ENCODE measurements at places on chromosomes 3 and 15.

DNA sequence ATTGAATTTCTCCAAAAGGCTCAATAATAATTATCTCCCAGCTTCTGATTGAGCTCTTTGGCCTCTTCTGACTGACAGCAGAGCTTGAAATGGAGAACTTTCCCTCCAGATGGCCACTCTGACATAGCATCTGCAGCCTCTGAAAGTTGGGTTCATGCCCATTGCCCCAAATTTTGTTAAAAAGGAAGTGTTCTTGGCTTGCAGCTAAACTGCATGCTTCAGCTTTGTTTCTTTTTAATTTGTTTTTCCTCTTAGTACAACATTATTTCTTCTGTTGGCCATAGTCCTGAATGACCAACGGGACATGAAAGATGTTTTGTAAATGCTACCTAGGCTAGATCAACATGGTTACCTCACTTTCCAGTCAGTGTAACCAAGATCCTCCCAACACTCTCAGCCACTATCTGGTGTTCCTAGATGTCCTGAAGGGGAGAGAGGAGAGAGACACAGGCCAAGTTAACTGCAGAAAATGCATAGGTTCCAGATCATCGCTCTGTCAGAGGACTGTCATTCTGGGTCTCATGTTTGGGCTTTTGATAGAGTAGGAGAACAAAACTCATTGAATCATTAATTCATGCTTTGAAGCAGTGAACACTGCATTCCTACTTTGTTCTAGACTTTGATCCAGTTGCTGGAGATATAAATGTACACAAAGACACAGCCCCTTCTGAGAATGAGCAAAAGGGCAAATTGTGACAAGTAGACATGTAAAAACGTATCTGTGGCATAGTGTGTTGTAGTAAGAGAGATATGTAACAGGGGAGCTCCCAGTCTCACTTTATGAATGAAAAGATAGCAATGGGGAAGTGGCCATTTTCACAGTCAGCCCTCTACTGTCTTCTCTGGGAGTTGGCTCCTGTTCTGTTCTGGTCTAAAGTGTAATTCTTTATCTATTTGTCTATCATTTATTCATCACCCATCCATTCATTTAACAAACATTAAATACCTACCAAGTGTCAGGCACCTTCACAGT, 156.2 kb downstream of the ZNF621 start:
- DNase-seq, result no peak

GRCh38 chr3:170584585-170585007, 1.3 kb downstream of the SLC7A14 start:
- DNase-seq, result no peak

DNA sequence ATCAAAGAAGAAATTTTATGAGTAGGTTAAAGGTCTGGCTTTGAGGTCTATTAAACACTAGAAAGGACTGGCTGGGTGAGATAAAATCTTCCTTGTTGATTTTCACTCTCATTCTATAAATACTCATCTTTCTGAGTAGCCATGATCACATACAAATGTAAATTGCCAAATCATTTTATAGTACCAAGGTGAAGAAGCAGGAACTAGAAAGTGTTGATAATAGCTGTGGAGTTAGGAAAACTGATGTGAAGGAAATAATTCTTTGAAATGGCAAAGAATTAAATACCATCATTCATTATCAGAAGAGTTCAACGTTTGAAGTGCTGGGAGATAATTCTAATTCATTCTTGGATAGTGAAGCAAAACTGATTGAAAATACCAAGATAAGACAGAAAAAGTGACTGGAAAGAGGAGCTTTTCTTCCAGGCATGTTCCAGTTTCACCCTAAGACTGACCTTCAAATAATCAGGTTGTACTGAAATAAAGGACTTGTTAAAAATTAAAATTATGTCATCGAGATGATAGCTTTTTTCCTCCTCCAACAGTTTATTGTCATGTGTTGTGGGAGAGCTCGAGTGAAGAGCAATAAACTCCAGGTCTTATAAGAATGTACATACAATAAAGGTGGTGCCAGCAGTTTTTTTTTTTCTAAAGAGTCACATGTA, 17.4 kb downstream of the THBS1 start:
- DNase-seq, result no peak

DNA sequence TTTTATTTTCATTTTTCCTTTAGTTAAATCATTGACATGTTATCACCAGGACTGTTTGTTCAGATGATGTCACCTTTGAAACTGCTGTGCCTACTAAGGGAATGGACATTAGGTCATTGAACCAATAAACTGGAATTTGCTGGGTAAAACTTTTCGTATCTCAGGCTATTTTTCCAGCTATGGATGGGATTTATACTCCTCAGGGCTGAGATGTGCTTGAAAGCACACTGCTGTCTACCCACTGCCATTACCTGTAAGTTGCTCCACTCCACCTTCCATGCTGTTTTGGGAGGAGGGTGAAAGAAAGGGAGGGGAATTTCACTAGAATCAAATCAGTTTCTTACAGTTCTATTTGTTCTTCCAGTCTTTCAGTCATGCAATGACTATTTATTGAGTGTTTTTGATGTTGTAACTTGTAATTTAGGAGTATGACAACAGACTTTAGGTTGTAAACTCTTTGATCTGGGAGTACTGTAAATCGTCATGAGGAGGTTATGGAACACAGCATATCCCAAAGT, 11.3 kb downstream of the EHD4 start:
- no peak for DNase-seq

- DNase-seq, result peak; percentile 49
Measured at GRCh38 chr15:60585743-60586708, 107.1 kb upstream of the ICE2 start.

GRCh38 chr15:37084602-37085001, 15.7 kb downstream of the MEIS2 start:
- no peak for DNase-seq

GRCh38 chr3:18126772-18127171, 298.4 kb downstream of the SATB1 start:
- DNase-seq, result no peak

GRCh38 chr15:84598993-84599392, 1.8 kb upstream of the ZSCAN2 start:
- no peak for DNase-seq

- DNase-seq, result peak; percentile 80
Measured at GRCh38 chr3:161333696-161334095, 37.6 kb downstream of the SPTSSB start.

DNA sequence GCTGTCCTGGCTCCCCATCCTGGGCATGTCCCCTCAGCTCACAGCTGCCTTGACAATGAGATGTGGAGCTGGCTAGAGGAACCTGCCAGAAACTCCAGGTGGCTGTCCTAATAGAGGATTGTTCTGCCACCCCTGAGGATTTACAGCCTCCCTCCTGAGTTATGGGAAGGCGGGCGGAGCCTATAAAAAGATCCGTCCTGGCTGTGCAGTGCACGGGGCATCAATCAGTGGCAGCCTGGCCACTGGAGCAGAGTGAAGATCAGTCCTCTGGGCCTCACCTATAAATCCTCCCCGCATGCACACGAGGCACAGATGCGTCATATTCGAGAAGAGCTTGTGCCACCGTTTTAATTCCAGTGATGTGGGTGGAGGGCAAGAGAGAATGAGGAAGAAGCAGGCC, 90.0 kb downstream of the MEGF11 start:
- no peak for DNase-seq

- no peak for DNase-seq
Measured at GRCh38 chr15:29621616-29622015, 200.7 kb downstream of the TJP1 start.

- DNase-seq, result no peak
Measured at GRCh38 chr3:16484984-16485383, 28.5 kb downstream of the RFTN1 start.

DNA sequence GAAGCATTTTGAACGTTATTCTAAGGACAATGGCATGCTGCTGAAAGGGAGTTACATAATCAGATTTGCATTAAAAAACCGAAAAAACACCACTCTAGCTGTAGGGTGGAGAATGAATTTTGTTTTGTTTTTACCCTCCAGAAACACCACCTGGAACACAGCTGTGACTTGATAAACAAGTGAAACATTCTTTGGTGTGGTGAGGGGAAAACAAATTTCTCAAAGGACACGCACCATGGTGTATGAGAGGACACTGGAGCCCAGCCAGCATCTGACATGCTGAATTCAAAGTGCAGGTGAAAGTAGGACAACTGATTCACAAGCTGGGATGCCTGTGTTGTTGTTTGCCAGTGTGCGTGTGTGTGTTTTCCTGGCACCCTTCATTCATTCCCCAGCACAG, 554.5 kb upstream of the TBL1XR1 start:
- no peak for DNase-seq

- DNase-seq, result no peak
Measured at GRCh38 chr3:64873400-64873799, 185.6 kb upstream of the ADAMTS9 start.

DNA sequence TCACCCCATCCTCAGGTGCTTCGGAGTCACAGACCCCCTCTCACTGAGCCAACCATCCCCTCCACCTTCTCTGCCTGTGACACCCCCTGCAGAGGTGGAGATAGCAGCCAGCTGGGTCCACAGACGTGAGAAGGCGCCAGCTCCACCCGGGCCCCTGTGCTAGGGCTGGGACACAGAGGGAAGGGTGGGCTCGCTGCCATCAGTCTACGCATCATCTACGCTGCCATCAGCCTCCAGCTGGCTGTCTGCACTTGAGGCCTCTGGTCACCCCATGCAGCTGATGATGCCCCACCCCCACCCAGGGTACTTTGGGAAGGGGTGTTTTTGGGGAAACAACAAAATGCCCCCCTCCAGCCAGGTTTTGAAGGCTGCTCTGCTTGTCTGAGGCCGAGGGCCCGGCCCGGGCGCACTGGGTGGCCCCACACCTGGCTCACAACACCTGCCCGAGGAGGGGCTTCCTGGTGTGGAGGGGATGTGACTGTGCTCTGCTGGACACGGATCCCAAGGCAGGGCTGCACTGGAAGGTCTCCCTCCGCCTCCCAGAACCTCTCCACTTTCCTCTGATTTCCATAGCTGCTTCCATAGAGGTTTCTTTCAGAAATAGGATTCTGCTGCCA, 163.4 kb upstream of the IQSEC1 start:
- DNase-seq, result no peak

GRCh38 chr3:12705374-12705926, 41.5 kb upstream of the RAF1 start:
- DNase-seq, result no peak

- DNase-seq, result no peak
Measured at GRCh38 chr3:23760871-23761373, 44.8 kb upstream of the UBE2E1 start.

- no peak for DNase-seq
Measured at GRCh38 chr3:127760361-127760760, 62.0 kb downstream of the MGLL start.

DNA sequence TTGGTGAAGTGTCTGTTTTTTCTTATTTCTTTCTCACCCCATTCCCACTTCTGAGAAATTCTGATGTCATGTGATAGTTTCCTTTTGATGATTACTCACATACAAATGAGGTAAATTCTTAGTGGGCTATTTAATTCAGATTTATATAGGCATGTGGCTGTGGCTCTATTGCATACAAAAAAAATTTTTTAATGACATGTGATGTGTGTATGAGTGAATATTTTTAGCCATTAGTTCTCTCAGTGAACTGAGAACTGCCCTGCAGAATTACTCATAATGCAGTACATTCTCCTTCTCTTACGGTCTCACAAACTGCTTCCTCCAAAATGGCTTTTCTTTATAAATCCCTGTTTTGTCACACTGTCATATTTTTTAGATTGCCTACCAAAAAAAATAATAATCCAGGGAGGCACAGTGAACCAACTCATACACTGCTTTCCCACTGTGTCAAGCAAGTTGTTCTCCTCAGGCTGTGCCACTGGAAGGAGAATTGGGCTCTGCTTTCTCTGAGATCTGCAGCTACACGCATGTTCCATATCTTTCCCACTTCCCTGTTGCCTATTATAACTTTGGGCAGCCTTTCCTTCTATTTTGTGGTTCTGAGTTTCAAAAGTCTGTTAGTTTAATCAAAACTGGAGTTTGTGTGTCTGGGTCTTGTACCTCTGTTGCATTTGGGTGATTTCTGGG, 415.7 kb upstream of the THBS1 start:
- DNase-seq, result no peak

- no peak for DNase-seq
Measured at GRCh38 chr3:14262212-14262611, 83.6 kb downstream of the LSM3 start.

GRCh38 chr15:72872066-72872845, 88.7 kb upstream of the ADPGK start:
- DNase-seq, result no peak

DNA sequence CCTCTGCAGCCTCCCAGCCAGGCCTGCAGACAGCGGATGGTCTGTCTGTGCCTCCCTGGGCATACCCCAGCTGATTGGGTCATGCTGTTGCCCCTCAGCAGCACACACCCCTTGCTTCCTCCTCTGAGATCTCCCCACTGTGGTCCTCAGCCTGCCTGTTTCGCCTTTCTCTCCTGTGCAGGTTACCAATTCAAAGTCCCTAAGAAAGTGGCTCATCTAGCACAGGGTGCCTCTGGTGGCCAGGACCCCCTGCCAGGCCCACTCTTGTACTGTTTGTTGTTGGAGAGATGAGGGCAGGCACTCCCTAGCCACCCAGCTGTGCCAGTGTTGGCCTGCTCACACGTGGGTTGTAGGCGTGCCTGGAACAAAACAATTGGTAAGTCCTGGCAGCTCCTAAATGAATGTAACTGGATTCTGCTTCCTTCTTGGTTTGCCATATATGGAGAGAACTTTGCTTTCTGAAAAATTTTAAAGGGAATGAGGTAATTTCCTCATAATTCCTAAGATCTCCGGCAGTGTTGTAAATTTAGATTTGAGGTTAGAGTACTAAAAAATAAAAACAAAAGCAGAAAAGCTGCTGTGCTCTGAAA, 213.2 kb upstream of the IL12A start:
- DNase-seq, result no peak

- DNase-seq, result no peak
Measured at GRCh38 chr3:149871855-149872254, 58.8 kb downstream of the RNF13 start.

DNA sequence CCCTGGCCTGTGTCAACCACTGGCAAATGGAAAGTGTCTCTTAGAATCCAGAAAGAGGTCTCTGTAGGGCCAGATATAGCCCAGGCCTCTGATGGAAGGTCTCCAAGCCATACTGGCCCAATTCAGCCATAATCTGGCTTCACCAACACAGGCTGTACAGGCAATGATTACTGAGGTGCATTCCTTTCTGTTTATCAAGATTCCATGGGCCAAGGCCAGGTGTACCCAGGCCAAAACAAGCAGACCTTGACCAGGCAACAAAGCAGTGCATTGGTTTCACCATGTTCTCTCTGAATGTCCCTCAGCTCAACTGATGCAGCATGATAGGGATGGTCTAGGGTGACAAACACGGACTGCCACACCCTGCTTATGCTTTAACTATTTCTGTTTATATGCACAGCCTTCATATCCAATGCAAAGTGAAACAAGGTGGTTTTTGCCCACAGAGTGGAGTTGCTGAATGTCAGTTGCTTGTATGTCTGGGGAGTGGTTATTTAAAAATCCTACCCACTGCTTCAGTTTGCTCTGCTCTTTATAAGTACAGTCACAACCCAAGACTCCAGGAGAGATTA, 25.2 kb downstream of the CCNL1 start:
- DNase-seq, result no peak

- DNase-seq, result no peak
Measured at GRCh38 chr3:184305577-184305976, 6.5 kb downstream of the PSMD2 start.

GRCh38 chr15:96421178-96421601, 90.7 kb downstream of the NR2F2 start:
- DNase-seq, result no peak

- DNase-seq, result no peak
Measured at GRCh38 chr3:173548261-173548660, 150.7 kb downstream of the NLGN1 start.

GRCh38 chr15:25544076-25544475, 105.3 kb upstream of the UBE3A start:
- DNase-seq, result no peak
